Upper lobe of left lung (tissue), 6 donors: ENCODE measurements at places on chromosomes 12 and 14. TPM values are rescaled to one million over a fixed set of nuclear protein-coding genes. Genes with fewer than 3 reads are reported as not detected.

ACACB gene
- 30.1 TPM for total RNA-seq

ASIC1 gene
- 0.71 TPM for total RNA-seq

PTPRB gene
- total RNA-seq = 113 TPM

DNA sequence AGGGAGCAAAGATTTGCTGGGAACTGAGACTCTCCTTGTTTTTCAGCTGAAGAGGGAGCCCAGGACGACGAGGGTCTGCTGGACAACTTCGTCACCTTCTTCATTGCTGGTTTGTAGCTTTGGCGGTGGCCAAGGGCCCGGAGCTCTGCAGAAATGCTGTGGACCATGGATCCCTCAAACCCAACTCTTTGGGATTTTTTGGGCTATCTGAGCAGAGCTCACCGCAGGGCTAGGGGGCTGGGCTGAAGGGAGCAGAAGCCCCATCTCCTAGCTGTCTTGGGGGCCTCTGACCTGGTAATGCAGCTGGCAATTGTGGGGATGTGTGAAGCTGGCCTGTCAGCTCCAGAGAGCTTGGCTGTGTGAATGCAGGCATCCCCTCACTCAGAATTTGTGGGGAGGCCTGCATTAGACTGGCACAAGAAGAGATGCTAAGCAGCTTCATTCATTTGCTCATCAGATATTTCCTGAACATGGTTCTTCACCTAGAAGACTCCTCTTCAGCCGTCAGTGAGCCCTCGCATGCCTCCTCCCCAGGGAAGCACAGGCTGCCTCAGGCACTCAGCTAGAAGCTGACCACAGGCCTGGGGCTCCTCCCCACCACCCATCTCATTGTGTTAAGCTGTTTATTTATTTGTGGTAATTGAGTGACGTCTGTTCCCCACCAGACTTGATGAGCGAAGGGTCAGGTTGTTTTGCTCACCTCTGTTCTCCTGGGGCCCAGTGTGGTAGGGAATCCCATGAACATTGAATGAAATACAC is 32.2 kb downstream of the CYP46A1 start:
- no peak overlapping the region for H3K27ac ChIP-seq
- no peak for DNase-seq
- no peak overlapping the region for H3K4me3 ChIP-seq
- H3K36me3 ChIP-seq = no peaks in the 10 kb centered on the region

DNA sequence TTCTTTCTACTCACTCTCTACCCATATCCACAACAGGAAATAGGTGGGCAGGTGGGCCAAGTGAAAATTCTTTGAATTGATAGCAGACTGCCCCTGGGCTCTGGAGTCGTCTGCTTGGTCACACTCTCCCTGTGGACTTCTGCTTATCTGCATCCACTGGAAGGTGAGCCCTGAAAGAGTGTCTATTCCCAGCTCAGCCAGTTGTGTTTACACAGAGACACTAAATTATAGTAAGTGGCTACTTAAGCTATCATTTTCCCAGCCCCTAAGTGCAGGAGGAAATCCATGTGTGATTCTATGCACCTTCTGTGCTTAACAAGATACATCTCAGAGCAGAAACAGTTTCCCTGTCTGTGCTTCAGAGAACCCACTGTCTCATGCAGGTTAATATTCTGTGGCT is 338.4 kb downstream of the FUT8 start:
- H3K27ac ChIP-seq = no peak overlapping the region
- H3K4me1 ChIP-seq = no peaks in the 10 kb centered on the region
- no peaks in the 10 kb centered on the region for H3K27me3 ChIP-seq
- DNase-seq = no peak
